ENCODE measurements at places on chromosomes 1 and 21.
A peak's percentile ranks its signal among the peaks of the same experiment; 100 is the strongest.

- no peaks in the 10 kb centered on the region for H3K36me3 ChIP-seq
- H3K27me3 ChIP-seq: no peaks in the 10 kb centered on the region
- H3K27ac ChIP-seq: no peak overlapping the region
Observed at GRCh38 chr21:16773206-16773605, 739.6 kb upstream of the CXADR start.

GRCh38 chr1:24349891-24350290, 30.7 kb downstream of the GRHL3 start:
- H3K27me3 ChIP-seq: no peaks in the 10 kb centered on the region
- 0 out of 2 replicates have a peak overlapping the region, but pooled peaks have one; percentile 17 for H3K27ac ChIP-seq
- H3K36me3 ChIP-seq: no peaks in the 10 kb centered on the region
- DNase-seq: no peak
- no peaks in the 10 kb centered on the region for H3K4me1 ChIP-seq

DNA sequence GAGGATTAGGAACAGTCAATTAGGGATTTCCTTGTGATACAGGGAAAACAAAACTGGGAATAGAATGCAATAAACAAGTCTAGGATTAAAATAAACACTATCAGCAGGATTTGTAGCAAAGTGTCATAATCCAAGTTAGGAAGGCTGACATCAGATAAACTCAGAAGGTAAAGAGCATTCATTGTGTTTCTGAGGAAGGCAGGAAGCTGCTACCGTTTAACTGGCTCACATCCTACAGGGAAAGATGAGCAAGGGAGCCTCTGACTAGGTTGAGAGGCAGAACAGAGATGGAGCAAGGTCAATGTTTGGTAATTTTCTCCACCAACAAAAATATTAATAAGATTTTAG, 124.7 kb downstream of the POU2F1 start:
- peaks cover 13% of the 10 kb centered on the region for H3K36me3 ChIP-seq
- peaks cover 27% of the 10 kb centered on the region for H3K4me1 ChIP-seq
- DNase-seq: no peak

- H3K4me1 ChIP-seq: peaks cover 32% of the 10 kb centered on the region
- H3K36me3 ChIP-seq: no peaks in the 10 kb centered on the region
- H3K4me3 ChIP-seq: no peak overlapping the region
- H3K27ac ChIP-seq: no peak overlapping the region
- no peaks in the 10 kb centered on the region for H3K27me3 ChIP-seq
Observed at GRCh38 chr1:44327679-44328491, 27.2 kb downstream of the ERI3 start.
